ENCODE measurements at places on chromosomes 3 and 15. TPM values are rescaled to one million over a fixed set of nuclear protein-coding genes. Genes with fewer than 3 reads are reported as not detected.

GRM2 gene
- under 0.01 TPM for total RNA-seq

DNA sequence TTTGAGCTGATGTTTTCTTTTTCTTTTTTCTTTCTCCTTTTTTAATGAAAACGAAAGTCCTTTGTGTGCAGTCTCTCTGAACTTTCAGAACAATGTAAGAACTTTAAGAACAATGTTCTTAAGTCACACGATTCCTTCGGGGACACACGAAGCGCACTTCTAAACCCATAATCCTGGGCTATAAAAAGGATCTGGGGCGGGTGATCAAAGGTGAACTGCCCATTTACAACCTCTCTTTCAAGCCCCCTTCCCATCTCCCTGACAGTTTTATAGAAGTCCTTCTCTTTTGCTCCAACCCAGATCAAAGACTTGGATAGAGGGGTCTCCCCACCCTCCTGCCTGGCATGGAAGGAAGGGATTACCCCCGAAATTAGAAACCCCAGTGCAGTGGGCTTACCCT, 126.8 kb downstream of the BDH1 start:
- DNase-seq, result no peak

OCA2 gene
- not detected for total RNA-seq

- DNase-seq, result no peak
Measured at GRCh38 chr3:170697908-170698307, 112.0 kb upstream of the SLC7A14 start.

- DNase-seq, result no peak
Measured at GRCh38 chr3:165513715-165514701, 317.8 kb upstream of the SLITRK3 start.

DNA sequence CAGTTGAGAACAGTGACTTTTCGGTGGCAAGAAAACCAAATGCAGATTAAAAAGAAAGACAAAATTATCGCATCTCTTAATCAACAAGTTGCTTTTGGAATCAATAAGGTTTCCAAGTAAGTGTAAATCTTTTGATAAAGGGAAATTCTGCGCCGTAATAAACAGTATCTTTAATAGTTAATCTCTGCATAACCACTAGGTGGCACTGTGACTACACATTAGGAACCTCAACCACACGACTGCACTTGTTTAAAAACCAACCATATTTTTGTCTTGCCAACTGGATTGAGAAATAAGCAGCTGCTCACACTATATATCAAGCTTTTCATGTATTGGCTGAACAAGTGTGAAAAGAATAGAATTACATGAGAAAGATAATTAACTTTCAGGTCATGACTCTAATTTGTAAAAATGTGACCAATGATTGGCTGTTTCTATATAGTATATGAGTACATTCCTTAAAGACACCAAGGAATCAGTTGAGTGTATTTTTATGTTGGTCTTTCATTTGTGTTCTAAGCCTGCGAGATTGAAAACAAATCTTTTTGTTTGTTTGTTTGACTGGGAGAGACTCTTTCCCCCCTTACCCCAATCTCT, 72.7 kb downstream of the DZIP3 start:
- peak; percentile 91 for DNase-seq

DNA sequence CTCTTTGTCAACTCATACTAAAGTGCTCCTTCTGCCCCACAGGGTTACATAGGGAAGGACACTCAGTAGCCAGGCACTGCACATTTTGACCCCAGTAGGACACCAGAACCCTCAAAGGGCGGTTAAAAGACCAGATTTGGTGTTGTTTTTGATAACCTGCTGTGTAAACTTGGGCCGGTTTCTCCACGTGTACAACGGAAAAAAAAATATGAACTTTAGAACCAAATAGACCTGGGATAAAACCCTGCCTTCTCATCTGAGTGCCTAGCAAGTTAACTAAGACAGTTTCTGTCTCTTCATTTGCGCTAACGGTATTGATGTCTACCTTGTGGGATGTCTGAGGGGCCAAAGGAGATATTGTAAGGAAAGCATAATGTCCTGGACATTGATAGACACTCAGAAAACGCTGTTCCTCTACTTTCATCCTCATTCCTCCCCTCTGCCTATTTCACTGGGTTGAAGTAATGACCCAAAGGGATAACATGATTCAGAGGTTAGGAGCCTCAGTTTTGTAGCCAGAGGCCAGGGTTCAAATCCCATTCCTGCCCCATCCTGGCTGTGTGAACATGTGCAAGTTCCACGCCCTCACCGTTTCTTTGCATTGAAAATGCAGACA, 155.9 kb upstream of the LPP start:
- no peak for DNase-seq

DNA sequence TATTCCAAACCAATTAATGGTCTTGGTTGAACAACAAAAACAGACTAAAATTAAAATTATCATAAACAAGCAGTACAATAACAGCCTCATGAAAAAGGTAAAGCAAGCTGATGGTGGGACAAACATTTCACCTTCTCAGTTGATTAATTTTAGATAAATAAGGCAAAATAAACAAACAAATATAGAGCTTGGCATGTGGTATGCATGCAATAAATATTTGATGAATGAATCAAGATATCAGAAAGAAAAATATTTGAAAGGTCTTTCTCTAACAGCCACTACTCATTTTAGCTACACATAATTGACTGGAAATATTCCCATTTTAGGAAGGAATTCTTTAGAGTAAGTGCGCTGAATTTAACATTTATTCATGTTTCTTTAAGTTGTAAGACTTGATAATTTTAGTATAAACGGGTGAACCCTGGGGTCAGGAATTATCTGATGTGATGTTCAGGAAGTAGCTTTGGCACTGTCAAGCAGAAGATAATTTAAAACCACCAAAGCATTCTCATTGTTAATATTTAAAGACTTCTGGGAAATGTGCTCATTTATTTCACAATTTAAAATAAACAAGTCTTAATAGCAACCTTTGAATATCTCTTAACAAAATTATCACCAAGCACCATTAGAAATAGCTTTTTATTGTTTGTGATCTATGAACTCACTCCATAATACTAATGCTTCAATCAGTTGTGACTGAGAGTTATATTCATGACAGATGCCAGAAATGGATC, 372.3 kb upstream of the TGFBR2 start:
- peak; percentile 30 for DNase-seq

GRCh38 chr3:189771842-189772450, 140.8 kb downstream of the TP63 start:
- peak; percentile 29 for DNase-seq

IMPG2 gene
- total RNA-seq, result 0.33 TPM
